Stimulated activated naive B cell treated with anti-CD40 and anti-IgM and Interleukin-4, amounts not matched to agents 10 μg/mL and 1 μg/mL and 100 μg/mL, for 72 hours (primary cell): ENCODE measurements at places on chromosomes 5 and 9.

DNA sequence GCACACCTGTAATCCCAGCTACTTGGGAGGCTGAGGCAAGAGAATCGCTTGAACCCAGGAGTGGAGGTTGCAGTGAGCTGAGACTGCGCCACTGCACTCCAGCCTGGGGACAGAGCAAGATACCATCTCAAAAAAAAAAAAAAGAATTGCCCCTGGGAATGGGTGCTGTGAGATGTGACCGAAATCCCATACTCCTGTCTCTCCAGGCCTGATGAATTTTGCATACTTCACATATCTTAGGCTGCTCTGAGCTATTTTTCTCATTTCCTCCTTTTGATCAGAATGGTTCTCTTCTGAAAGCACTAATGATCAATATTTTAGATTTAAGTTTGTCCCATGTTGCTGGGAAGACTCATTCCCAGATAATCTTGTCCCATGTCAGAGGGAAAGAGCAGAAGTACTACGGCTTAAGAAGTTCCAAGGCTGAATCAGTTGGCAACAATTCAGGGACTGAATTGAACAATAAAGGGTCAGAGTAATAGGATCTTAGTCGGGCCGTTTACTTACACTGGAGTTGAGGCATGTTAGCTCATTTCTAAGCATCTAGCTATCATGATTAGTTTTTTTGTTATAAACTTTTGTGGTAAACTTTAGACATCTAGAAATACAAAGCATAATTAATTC is 44.2 kb upstream of the TENT2 start:
- H3K27me3 ChIP-seq: no peaks in the 10 kb centered on the region
- H3K27ac ChIP-seq: no peak overlapping the region
- H3K4me1 ChIP-seq: no peaks in the 10 kb centered on the region
- no peaks in the 10 kb centered on the region for H3K36me3 ChIP-seq

GRCh38 chr5:36239370-36240293 is 2.1 kb downstream of the NADK2 start:
- no peak for DNase-seq
- no peak overlapping the region for H3K4me3 ChIP-seq
- H3K36me3 ChIP-seq: no peaks in the 10 kb centered on the region
- H3K27ac ChIP-seq: no peak overlapping the region
- no peaks in the 10 kb centered on the region for H3K27me3 ChIP-seq
- H3K4me1 ChIP-seq: peaks cover 55% of the 10 kb centered on the region

GRCh38 chr9:133727277-133727875 is 10.8 kb downstream of the SARDH start:
- no peaks in the 10 kb centered on the region for H3K36me3 ChIP-seq
- H3K4me3 ChIP-seq: no peak overlapping the region
- H3K27me3 ChIP-seq: peaks cover 44% of the 10 kb centered on the region
- no peak overlapping the region for H3K27ac ChIP-seq

GRCh38 chr9:134633362-134634142 is 8.1 kb upstream of the COL5A1 start:
- no peaks in the 10 kb centered on the region for H3K36me3 ChIP-seq
- H3K27me3 ChIP-seq: peaks cover 6% of the 10 kb centered on the region
- no peak for DNase-seq
- no peak overlapping the region for H3K4me3 ChIP-seq
- no peak overlapping the region for H3K27ac ChIP-seq

DNA sequence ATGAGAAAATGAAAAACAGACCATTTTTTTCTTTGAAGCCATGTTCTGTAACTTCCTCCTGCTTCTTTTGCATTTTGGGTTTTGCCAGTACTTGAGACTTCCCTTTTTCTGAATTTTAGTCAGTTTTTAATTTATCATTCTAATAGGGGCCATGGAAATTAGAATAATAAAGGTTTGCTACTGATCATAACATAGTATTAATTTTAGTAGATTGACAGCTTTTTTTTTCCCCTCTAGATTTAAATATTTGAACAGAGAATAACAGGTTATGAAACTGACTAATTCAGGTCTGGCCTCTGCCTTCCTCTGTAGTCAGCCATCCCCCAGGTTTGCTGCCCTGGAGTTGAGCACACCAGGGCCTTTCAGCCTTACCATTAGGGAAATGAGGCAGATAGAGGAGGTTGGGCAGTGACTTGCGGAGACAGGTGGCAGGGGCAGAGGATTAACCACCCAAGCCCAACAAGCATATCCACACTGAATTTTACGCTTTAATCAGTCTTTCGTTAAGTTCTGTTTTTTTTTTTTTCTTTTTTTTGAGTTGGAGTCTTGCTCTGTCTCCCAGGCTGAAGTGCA is 80.1 kb upstream of the TNFAIP8 start:
- peak; percentile 70 for DNase-seq
- peaks cover 18% of the 10 kb centered on the region for H3K36me3 ChIP-seq
- peaks cover 98% of the 10 kb centered on the region for H3K4me1 ChIP-seq
- peak overlapping the region; percentile 97 for H3K27ac ChIP-seq

DNA sequence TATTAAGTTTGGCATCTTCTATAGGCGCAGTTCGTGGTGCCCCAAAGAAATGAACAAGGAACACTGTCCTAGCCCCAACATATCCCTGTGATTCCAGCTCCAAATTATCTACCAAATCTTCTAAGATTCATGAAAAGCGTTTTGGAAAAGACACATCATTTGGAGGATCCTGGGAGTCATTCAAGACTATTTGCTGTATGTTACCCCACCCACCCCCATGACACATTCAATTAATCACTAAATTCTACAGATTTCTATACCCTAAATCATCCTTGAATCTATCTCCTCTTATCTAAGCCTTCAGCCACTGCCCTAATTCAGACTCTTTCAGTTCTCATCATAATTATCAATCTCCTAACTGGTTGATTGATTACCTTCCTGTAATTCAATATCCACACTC is 5.5 kb upstream of the RUSC2 start:
- H3K36me3 ChIP-seq: no peaks in the 10 kb centered on the region
- H3K27me3 ChIP-seq: peaks cover 25% of the 10 kb centered on the region
- H3K27ac ChIP-seq: no peak overlapping the region
- H3K4me3 ChIP-seq: no peak overlapping the region
- H3K4me1 ChIP-seq: no peaks in the 10 kb centered on the region
